ENCODE measurements at places on chromosomes 2 and 18.

GRCh38 chr2:15313657-15314056, 247.5 kb downstream of the NBAS start:
- no peak for DNase-seq

- no peak for DNase-seq
Observed at GRCh38 chr2:110095994-110096633, 19.5 kb downstream of the MALL start.

DNA sequence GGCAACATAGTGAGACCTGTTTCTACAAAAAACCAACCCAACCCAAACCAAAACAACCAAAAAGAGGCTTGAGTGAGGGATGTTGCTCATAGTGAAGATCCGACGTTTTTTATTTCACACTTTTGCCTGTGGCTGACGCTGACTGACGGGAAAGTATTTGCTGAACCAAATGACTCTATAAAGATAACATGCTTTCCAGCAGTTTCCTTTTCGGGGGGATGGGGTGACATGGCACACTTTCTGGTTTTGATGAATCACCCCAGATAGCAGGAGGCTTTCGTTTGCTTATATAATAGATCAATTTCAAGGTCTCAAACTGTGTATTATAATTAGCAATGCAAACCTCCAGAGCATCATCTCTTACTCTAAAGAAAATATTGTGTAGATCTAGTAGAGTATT, 150.8 kb downstream of the AQP4 start:
- no peak for DNase-seq

DNA sequence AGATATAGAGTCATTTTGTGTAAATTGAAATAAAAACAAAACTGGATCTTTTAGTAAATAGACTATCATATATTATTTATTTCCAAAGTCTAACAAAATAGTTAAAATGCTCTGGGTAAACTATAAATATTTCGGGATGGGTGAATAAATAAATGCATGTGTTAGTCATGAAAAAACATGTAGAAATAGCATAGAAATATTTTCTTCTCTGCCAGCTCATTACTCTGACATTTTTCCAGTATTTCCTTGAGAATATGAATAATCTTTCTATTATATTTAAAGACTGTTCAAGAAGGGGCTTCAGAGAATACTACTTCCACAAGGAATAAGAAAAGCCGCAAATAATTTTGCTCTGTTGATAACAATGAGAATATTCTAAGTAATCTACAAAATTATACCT, 880.4 kb downstream of the TRIB2 start:
- DNase-seq, result no peak

DNA sequence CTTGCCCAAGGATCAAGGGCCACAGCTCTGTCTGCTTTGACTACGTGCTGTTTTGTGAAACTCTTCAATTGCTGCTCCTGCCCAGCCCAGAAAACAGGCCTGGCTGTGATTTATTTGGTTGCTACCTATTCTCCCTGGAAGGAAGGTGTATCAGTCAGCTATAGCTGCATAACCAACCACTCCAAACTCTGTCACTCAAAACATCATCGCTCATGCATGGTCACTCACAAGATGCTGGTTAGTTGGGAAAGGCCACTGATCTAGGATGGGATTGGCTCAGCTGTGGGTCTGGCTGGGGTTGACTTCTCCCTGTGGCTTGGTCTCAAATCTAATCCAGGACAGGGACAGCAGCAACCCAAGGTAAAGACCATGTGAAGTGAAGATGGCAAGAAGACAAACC, 14.6 kb downstream of the TEX51 start:
- no peak for DNase-seq

DNA sequence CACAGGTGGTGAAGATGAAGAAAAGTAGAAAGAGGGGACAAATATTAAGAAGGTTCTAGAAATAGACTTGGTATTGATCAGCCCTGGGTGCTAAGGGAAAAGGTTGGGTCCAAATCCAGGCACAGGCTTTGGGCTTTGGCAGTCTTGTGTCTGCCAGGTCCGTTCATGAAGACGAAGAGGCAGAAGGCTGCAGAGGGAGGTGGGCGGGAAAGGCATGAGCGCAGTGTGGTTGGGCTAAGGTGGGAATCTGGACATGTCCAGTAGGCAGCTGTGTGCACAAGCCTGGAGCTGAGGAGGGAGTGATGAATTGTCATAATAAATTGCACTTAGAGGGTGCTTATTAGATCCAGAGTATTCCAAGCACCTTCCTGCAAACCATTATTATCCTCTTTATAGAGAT, 105.7 kb upstream of the TEX51 start:
- no peak for DNase-seq

DNA sequence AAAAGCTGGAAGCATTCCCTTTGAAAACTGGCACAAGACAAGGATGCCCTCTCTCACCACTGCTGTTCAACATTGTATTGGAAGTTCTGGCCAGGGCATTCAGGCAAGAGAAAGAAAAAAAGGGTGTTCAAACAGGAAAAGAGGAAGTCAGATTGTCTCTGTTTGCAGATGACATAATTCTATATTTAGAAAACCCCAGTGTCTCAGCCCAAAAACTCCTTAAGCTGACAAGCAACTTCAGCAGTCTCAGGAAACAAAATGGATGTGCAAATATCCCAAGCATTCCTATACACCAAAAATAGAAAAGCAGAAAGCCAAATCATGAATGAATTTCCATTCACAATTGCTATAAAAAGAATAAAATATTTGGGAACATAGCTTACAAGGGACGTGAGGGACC, 11.1 kb downstream of the SLC8A1 start:
- no peak for DNase-seq

DNA sequence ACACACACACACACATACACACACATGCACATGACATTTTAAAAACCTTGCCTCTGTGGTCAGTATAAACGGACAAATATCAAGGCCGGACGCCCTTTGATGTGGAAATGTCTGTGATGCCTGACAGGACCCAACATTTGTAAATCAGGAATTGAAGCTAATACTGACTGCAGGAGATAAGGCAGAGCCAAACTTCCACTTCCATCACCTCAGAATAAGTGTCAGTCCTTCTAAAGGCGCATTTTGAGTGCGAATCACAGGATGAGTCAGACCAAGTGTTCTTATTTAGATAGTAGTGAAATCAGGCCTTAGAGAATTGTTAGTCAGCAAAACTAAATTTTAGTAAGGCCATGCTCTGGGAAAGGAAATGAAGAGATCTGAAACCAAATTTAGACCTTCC, 211.7 kb upstream of the LRATD1 start:
- DNase-seq, result no peak

DNA sequence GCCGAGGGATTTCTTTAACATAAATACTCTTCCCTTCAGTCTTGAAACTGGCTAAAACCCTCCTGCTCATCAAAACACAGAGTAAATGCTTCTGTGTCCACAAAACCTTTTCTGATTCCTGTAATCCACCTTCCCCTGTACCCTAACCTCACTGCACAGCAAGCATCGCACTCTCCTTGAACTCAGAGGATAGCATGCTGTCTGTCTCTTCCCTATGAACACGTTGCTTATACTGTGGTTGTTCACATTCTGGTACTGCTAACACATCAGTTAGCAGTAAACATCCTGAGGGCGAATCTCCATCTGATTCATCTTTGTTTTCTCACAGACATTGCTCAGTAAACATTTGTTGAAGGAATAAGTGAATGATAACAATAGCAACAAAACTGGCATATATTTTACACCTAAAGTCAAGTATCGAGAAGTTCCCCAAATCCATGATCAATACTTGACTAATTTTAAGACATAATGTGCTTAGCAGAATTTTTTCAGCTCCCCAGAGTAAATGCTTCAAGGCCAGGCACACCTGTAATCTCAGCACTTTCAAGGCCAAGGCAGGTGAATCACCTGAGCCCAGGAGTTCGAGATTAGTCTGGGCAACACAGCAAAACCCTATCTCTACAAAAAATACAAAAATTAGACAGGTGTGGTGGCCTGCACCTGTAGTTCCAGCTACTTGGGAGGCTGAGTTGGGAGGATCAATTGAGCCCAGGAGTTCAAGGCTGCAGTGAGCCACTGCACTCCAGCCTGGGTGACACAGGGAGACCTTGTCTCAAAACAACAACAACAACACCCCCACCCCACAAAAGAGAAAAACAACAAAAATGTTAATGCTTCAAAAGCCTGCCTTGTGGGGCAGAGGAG, 45.6 kb upstream of the LPIN2 start:
- peak; percentile 5 for DNase-seq

DNA sequence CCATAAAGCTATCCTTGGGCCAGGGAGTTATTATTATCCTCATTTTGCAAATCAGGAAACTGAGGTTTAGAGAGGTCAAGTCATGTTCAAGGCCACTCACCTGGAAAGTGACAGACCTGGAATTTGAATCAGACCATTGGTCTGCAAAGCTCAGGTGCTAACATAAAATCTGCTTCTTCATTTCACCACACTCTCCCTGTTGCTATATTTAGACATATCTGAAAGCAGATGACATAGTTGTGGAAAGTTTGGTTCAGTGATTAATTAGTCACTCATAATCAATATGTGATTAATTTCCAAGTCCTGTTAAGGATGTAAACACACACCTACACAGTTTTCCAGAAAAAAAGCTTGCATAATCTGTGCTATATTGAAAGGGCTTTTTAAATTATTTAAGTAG, 57.4 kb downstream of the LINC00305 start:
- DNase-seq, result no peak

DNA sequence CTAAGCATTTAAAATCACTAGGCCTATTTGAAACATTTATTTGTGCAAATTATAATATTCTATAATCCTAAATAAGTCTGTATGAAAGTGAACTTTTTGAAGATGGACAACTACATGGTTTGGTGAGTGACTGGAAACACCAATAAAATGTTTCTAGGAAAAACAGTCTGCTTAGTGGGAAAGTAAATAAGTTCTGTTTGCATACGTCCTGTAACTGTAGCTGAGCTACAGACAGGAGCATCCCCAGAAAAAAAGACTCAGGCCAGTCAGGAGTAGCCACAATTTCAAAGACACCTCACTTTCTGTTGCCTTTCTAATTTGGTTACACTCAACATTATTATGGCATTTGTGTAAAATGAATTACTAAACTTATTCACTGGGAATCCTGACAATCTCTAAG, 28.4 kb upstream of the KCNJ3 start:
- DNase-seq, result no peak

- DNase-seq, result no peak
Observed at GRCh38 chr2:174383796-174384195, 11.7 kb upstream of the SCRN3 start.

GRCh38 chr2:153606623-153607022, 128.1 kb upstream of the RPRM start:
- no peak for DNase-seq
